ENCODE measurements at places on chromosomes 2 and 18.

DNA sequence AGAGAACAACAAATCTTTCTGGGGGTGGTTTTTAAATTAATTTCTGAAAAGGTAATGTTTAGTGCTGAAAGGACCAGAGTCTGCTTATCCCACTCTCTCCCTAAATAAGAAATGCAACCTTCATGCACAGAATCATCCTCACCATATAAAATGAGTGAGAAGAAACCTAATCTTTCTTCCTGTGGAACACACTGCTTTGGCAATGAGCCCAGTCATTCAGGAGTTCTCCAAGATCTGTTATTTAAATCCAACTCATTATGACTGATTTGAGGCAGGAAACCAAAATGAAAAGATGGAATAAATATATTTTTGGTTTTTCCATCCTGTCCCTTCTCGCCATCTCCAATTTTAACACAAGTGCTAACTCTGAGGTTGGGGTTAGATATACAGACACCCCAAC lies 228.3 kb downstream of the SRBD1 start:
- DNase-seq = no peak

DNA sequence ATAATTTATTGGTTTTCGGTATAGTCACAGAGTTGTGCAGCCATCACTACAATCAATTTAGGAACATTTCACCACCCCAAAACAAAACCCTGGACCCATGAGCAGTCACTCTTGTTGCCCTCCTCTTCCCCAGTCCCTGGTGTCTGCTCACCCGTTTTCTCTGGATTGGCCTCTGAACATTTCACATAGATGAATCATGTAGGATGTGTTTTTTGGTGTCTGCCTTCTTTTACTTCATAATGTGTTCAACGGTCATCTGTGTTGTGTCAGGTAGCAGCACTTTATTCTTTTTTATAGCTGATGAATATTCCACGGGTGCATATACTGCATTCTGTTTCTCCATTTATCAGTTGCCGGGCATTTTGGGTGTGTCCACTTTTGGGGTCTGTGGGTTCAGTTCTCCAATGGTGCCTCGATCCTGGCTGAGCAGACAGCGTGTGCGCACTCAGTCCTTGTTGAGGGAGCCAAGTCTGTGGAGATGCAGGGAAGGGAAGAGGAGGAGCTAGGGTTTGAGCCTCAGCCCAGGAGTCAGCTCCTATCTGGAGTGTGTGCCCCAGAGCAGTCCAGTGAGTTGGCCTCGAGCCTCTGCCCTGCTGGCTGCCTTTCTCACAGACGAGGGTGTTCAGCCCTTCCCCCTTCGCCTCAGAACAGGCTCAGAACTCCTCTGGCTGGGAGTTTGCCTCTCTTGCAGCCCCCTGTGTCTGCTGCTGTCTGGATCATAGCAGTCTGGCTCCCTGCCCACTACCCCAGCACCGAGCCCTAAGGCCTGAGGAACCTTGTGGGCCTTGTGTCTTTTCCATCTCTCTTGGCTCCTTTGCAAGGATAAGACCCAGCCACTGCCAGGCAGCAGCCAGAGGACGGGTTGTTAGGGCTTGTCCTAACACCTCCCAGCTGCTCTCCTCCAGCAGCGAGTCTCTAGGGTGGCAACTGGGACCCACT lies 18.0 kb downstream of the C2orf74 start:
- no peak for DNase-seq

- DNase-seq = no peak
Observed at GRCh38 chr2:15191789-15192188, 369.3 kb downstream of the NBAS start.

- DNase-seq = no peak
Observed at GRCh38 chr2:230441227-230441897, 25.4 kb downstream of the SP100 start.

GRCh38 chr2:58508006-58508405 lies 266.9 kb upstream of the FANCL start:
- DNase-seq = no peak

GRCh38 chr2:204033611-204034495 lies 97.3 kb downstream of the ICOS start:
- no peak for DNase-seq

DNA sequence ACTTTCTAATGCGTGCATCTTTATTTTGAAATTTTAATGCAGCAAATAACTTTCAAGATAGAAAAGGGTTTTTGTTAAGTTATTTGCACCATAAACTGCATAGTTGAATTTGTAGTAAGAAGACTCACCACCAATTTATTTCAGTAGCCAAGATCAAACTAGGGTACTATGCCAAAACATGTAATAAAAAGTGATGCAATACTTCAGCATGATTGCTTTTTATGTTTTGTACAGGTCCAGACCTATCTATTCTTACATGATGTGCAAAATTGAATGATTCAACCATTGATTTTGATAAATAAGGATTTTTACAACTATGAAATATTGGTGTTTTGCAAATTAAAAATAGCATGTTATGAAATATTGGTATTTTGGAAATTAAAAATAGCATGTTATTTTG lies 26.7 kb downstream of the AGPS start:
- no peak for DNase-seq

DNA sequence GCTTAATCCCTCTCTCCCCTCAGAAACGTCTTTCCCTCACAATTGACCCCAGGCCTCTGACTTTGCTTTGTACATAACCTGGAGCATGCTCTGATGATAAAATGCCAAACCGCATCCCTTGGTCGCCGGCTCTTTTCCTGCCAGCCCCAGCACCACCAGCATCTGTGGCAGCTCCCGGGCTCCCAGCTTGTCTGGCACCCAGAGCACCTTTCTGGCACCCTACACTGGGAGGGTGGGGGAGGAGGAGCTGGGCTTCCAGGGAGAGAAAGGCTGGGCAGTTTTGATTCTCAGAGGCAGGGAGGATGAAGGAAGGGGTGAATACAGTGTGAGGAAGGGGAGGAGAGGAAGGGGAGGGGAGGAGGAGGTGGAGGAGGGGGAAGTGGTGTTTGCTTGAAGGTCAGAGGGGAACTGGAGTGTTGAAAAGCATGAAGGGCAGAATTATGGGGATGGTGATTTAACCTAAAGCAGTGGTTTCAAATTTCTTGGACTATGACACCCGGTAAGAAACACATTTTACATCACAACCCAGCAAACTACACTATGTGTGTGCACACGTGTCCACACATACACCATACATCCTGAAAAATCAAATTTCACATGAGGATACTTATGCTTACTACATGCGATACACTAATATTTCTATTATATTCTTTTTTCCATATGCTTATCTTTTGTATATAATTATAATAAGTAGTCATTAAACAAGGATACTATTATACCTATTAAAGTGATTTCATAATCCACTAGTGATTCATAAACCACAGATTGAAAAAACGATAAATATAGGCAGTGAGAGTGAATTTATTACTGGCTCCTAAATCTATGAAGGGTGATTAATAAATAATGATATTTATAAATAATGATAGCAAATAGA lies 30.0 kb upstream of the IGFBP2 start:
- DNase-seq = no peak
